Erythroblast (primary cell): ENCODE measurements at places on chromosomes 2 and 18.

DNA sequence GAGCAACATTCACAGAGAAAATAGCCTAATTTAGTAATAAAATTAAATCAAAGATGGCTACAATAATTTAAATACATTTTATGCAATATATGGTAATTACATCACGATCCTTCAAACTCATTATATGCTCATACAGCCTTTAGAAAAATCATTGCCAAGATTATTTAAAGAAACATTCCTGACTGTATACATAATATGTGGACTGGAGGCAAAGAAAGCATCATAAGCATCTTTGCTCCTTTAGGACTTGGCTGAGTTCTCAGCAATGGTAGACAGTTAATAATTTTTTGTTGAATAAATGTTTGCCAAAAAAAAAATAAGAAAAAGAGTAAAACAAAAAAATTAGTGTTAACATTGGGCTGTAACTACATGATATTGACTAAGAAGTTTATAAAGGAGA, 26.9 kb downstream of the NCKAP5 start:
- no peak for DNase-seq

DNA sequence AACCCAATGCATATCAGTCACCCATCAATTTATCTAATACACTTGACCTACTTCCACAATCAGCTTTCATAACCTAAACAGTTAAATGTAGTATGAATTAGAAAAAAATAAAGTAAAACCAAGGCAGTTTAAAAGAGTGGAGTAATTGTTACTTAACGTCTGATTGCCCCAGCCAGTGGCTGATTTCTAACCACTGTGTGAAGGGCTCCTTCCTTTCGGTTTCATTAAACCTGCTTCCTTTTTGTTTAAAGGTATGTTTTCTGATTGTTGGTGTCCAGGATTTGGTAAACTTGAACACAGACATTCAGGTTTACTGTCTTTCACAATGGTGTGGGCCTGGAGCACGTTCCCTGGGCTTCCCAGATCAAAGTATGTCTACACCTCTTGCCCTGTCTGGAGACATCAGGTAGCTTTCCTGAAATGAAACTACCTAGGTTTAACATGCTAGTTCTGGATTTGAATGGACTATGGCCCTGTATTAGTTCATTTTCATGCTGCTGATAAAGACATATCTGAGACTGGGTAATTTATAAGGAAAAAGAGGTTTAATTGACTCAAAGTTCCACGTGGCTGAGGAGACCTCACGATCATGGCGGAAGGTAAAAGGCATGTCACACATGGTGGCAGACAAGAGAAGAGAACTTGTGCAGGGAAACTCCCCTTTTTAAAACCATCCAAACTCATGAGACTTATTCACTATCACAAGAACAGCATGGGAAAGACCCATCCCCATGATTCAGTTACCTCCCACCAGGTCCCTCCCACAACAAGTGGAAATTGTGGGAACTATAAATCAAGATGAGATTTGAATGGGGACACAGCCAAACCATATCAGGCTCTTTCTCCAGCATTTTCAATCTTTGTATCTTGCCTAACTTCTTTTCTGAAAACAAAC, 605.2 kb upstream of the ID2 start:
- DNase-seq, result no peak

- no peak for DNase-seq
Measured at GRCh38 chr18:7600528-7601245, 33.6 kb downstream of the PTPRM start.

DNA sequence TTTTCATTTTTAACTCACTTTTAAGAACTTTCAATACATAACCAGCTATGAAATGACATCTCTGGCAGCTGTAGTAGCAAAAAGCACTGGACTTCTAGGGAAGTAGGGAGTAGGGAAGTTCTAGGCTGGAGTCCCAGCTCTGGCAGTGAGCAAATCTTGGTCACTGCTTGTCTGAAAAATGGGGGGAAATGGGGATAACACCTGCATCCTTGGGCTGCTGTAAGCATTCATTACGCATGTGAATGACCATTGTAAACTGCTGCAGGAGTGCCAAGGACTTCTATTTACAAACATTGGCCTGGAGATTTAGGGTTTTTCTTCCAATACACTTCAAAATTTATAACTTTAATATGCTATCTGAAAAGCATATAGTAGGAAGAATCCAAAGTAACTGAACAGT, 972 bp upstream of the MPP4 start:
- no peak for DNase-seq

GRCh38 chr2:124343827-124344498, 318.9 kb downstream of the CNTNAP5 start:
- no peak for DNase-seq

- no peak for DNase-seq
Measured at GRCh38 chr2:119545754-119546446, 1.7 kb downstream of the CFAP221 start.
